ENCODE measurements at places on chromosomes 2 and 18. TPM values are rescaled to one million over a fixed set of nuclear protein-coding genes. Genes with fewer than 3 reads are reported as not detected.

Gene OXER1
- total RNA-seq = not detected

Gene GAREM2
- total RNA-seq = 2.2 TPM

Gene GPBAR1
- total RNA-seq = 0.45 TPM

Gene SCG2
- total RNA-seq = not detected

Gene GPAT2
- total RNA-seq = 9.7 TPM

Gene LYG2
- total RNA-seq = not detected

Gene AKAIN1
- not detected for total RNA-seq

Gene NPHP1
- 1.4 TPM for total RNA-seq

Gene REG3A
- total RNA-seq = not detected

Gene STARD6
- total RNA-seq = not detected

- peaks cover 39% of the 10 kb centered on the region for H3K36me3 ChIP-seq
- no peak overlapping the region for H3K27ac ChIP-seq
- DNase-seq = no peak
- H3K4me1 ChIP-seq = no peaks in the 10 kb centered on the region
- no peaks in the 10 kb centered on the region for H3K27me3 ChIP-seq
- no peak overlapping the region for H3K4me3 ChIP-seq
Observed at GRCh38 chr2:135349941-135350340, 181.1 kb downstream of the ZRANB3 start.

- peak overlapping the region; percentile 24 for H3K4me3 ChIP-seq
- no peaks in the 10 kb centered on the region for H3K36me3 ChIP-seq
- no peaks in the 10 kb centered on the region for H3K4me1 ChIP-seq
- H3K27ac ChIP-seq = no peak overlapping the region
- H3K27me3 ChIP-seq = peaks cover 3% of the 10 kb centered on the region
Observed at GRCh38 chr2:177625744-177626650, 233.4 kb downstream of the AGPS start.

DNA sequence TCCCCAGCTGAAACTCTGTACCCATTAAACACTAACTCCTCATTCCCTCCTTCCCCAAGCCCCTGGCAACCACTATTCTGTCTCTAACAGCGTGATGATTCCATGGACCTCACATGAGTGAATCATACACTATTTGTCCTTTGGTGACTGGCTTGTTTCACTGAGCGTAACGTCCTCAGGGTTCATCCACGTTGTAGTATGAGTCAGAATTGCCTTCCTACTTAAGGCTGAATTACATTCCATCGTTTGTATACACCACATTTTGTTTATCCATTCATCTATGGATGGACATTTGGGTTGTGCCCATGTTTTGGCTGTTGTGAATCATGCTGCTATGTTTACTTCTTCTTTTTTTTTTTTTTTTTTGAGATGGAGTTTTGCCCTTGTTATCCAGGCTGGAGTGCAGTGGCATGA is 19.6 kb upstream of the CABLES1 start:
- no peaks in the 10 kb centered on the region for H3K36me3 ChIP-seq
- H3K4me1 ChIP-seq = peaks cover 13% of the 10 kb centered on the region
- DNase-seq = no peak
- peaks cover 2% of the 10 kb centered on the region for H3K27me3 ChIP-seq
- no peak overlapping the region for H3K4me3 ChIP-seq
- H3K27ac ChIP-seq = no peak overlapping the region

DNA sequence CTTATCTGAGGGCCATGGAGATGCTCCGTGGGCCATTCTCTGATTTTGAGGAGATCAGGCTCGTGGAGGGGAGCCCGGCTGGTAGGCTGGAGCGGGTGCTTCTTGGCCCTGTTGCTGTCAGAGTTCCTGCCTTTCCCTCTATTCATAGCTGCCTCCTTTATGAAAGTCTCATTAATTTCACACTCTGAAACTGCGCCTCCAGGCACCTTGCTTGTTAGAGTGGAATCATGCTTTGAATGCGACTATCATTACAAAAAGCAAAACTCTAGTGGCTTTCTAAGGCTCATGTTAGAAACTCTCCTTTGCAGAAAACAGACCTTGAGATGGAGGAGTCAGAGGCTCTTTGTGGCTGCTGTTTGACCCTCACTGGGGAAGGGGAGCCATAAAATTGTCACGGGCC is 131.0 kb upstream of the SNTG2 start:
- no peaks in the 10 kb centered on the region for H3K4me1 ChIP-seq
- H3K4me3 ChIP-seq = no peak overlapping the region
- H3K36me3 ChIP-seq = no peaks in the 10 kb centered on the region
- no peak for DNase-seq
- H3K27ac ChIP-seq = no peak overlapping the region
- H3K27me3 ChIP-seq = no peaks in the 10 kb centered on the region

DNA sequence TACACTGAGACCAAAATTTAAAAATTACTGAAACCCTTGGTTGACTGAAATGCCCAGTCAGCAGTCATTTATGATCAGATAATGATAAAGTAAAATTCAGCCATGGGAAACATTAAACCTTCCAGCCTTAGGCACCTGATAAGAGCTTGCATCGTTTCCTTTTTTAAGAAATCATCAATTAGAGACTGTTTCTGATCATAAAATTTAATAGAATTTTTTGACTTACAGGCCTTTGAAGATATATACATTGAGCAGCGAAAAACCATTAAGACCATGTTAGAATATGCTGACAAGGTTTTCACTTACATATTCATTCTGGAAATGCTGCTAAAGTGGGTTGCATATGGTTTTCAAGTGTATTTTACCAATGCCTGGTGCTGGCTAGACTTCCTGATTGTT is 99.6 kb upstream of the CSRNP3 start:
- no peak overlapping the region for H3K4me3 ChIP-seq
- no peaks in the 10 kb centered on the region for H3K4me1 ChIP-seq
- DNase-seq = no peak
- H3K27ac ChIP-seq = no peak overlapping the region
- H3K36me3 ChIP-seq = no peaks in the 10 kb centered on the region

DNA sequence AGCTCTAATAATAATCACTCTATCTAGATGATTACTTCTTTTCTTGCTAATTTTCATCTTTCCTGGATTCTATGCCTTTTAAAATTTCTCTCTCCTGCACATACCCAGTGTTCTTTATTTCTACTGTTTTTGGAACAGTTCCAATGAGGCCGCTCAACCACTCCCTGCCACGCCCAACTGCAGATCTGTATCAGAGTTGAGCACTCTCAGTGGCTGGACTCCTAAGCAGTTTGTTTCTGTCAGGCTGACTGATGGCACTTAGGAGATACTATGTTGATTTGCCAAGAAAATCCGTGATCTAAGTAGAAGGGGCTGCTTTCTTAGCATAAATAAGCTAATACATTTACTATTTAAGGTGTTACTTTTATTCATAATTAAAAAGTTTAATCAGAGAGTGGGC is 192.8 kb downstream of the ARHGAP15 start:
- H3K27me3 ChIP-seq = no peaks in the 10 kb centered on the region
- DNase-seq = no peak
- peaks cover 31% of the 10 kb centered on the region for H3K36me3 ChIP-seq
- no peak overlapping the region for H3K4me3 ChIP-seq
- no peak overlapping the region for H3K27ac ChIP-seq
- H3K4me1 ChIP-seq = peaks cover 36% of the 10 kb centered on the region

DNA sequence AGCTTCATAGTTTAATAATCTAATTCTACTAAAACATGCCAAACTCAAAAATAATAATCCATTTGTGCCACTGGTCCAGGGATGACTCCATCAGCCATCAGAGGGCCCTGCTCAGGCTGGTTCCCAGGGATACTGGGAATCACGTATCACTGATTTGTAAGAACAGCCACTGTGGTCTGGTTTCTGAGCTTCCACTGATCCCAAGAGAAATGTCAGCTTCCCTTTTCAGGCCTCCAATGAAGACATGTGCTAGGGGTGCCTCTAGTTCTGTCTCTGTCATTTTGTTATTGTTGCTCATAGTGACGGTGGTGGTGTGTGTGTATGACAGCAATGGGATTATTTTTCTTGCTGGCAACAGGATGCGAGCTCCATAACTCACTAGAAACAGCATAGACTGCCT is 83.2 kb downstream of the CELF4 start:
- no peak overlapping the region for H3K4me3 ChIP-seq
- peaks cover 6% of the 10 kb centered on the region for H3K4me1 ChIP-seq
- H3K27ac ChIP-seq = no peak overlapping the region

DNA sequence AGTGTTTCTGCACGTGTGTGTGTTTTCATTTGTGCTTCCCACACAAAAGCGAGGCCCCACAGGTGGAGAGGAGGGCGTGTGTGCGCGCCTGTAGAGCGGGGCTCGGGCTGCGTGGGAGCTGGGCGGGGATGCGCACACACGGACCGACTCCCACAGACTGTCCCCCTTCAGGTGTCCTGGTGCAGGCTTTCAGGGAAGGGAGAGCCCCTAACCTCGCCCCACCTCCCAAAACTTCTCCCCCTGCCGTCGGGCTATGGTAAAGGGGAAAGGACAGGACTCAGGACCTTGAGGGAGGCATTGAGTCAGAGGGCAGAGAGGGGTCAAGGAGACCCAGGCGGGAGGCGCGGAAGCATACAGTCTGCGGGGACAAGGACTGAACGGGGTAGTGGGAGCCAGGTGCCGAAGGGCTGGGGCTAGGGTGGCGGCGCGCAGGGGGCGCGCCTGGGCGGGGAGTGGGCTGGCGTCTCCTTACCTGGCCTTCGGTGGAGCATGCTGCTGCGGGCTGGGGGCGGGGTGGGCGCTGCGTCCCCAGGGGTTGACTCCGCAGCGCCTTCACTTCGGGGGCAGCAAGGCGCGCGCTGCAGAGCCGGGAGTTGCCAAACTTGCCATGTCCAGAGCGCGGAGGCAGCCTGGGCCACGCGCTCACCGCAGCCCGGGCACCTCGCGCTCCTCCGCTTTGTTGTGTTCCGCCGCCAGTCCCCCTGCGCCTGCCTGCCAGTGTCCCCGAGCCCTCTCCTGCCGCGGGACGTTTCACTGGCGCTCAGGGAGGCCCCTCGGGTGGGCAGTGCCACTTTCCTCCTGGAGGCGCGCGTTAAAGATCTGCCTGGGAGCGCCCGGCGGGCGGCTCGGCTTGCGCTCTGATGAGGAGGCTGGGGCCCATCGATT is 302.0 kb downstream of the NCKAP5 start:
- H3K4me1 ChIP-seq = no peaks in the 10 kb centered on the region
- H3K4me3 ChIP-seq = no peak overlapping the region
- no peaks in the 10 kb centered on the region for H3K36me3 ChIP-seq
- no peak for DNase-seq

DNA sequence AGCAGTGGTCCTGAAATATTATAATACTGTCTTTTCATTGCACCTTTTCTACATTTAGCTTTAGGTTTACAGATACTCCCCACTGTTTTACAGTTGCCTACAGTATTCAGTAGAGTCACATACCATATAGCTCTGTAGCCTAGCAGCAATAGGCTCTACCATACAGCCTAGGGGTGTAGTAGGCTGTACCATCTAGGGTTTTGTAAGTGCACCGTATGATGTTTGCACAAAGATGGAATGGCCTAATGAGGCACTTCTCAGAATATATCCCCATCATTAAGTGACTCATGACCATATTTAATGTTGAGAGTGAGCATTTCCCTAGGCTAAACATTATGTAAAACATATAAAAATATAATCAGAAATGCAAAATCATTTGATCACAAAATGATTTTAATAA is 511.3 kb upstream of the RAB12 start:
- no peaks in the 10 kb centered on the region for H3K4me1 ChIP-seq
- DNase-seq = no peak
- H3K36me3 ChIP-seq = no peaks in the 10 kb centered on the region
- no peaks in the 10 kb centered on the region for H3K27me3 ChIP-seq
- H3K27ac ChIP-seq = no peak overlapping the region

DNA sequence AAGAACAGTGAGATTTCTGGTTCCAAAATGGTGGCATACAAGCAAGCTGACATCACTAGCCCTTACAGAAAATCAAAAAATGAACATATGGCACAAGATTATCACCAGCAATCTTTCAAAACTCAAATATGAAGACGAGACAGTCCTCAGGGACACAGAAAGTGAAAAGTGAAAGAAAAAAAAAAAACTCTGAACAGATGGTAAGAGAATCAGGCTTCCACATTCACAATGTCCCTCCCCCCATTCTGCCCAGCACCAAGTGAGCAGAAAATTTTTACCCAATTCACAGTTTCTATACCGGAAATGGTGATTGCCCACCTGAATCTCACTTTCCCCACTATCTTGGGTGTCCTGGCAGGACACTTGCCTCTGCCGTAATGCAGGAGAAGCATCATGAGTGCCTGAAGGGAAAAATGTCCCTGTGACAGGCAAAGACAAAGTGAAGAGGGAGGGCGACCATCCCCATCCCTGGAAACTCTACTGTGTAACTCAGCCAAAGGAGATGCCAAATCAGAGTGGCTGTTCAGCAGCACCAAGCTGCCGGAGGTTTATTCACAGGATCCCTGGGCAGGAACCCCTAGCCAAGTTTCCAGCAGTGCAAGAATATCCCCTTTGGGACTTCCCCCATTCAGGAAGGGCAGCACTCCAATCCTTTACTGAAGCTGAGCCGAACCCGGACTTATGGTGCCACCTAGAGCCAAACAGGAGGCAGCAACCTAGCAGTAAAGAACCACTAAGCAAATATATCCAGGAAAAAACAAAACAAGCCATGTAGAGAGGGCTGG is 312.2 kb downstream of the LRATD1 start:
- H3K36me3 ChIP-seq = no peaks in the 10 kb centered on the region
- no peak for DNase-seq
- peaks cover 4% of the 10 kb centered on the region for H3K27me3 ChIP-seq
- H3K4me1 ChIP-seq = no peaks in the 10 kb centered on the region
- no peak overlapping the region for H3K27ac ChIP-seq

GRCh38 chr2:40150266-40150665 is 301.6 kb downstream of the SLC8A1 start:
- no peaks in the 10 kb centered on the region for H3K36me3 ChIP-seq
- H3K27ac ChIP-seq = no peak overlapping the region
- no peak overlapping the region for H3K4me3 ChIP-seq
- H3K4me1 ChIP-seq = no peaks in the 10 kb centered on the region
- H3K27me3 ChIP-seq = peaks cover 4% of the 10 kb centered on the region

DNA sequence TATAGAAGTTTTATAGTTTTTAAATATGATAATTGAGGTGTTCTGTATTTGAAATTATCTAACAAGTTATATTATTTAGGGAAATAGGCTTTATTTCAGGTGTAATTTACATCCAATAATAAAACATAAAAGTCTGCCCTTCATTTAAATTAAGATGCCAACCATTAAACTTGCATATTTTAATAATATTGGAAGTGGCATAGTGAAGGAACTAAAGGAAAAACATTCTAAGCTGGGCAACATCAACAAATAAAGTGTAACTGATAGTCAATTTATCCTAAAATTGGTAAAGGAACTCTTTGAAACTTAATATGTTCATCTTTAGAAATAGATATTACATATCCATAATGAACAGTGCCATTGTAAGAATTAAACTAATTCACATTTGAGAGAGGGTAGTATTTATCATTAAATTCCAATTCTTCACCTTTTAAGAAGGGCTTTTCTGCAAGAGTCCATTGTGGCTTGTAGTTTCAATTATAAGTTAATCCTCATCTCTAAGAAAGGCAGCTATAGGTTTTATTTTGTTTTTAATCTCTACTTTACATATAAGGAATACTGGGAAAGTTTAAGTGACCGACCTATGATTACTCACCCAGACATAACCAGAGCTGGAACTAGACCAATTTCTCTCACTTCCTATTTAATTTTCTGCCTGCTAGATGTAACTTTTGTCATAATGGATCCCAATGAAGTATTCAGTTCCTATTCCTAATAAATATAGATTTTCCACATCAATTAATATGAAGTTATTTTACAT is 401.6 kb downstream of the XIRP2 start:
- H3K27ac ChIP-seq = no peak overlapping the region
- H3K27me3 ChIP-seq = peaks cover 25% of the 10 kb centered on the region
- no peaks in the 10 kb centered on the region for H3K36me3 ChIP-seq

Measured in activated CD8-positive, alpha-beta T cell treated with anti-CD3 and anti-CD28 coated beads for 36 hours (primary cell).